ENCODE measurements at places on chromosomes 2 and 18.

- DNase-seq: no peak
Measured at GRCh38 chr2:109160714-109161440, 31.9 kb downstream of the SH3RF3 start.

- no peak for DNase-seq
Measured at GRCh38 chr2:192228685-192229084, 34.0 kb upstream of the TMEFF2 start.

GRCh38 chr2:232581725-232582124 lies 31.2 kb downstream of the EIF4E2 start:
- DNase-seq: no peak

GRCh38 chr2:8582191-8582590 lies 99.7 kb upstream of the ID2 start:
- DNase-seq: no peak

- DNase-seq: no peak
Measured at GRCh38 chr18:59246796-59247195, 26.5 kb downstream of the RAX start.

- no peak for DNase-seq
Measured at GRCh38 chr2:40824278-40824677, 372.4 kb upstream of the SLC8A1 start.

- no peak for DNase-seq
Measured at GRCh38 chr2:120992791-120993555, 257.3 kb downstream of the GLI2 start.

DNA sequence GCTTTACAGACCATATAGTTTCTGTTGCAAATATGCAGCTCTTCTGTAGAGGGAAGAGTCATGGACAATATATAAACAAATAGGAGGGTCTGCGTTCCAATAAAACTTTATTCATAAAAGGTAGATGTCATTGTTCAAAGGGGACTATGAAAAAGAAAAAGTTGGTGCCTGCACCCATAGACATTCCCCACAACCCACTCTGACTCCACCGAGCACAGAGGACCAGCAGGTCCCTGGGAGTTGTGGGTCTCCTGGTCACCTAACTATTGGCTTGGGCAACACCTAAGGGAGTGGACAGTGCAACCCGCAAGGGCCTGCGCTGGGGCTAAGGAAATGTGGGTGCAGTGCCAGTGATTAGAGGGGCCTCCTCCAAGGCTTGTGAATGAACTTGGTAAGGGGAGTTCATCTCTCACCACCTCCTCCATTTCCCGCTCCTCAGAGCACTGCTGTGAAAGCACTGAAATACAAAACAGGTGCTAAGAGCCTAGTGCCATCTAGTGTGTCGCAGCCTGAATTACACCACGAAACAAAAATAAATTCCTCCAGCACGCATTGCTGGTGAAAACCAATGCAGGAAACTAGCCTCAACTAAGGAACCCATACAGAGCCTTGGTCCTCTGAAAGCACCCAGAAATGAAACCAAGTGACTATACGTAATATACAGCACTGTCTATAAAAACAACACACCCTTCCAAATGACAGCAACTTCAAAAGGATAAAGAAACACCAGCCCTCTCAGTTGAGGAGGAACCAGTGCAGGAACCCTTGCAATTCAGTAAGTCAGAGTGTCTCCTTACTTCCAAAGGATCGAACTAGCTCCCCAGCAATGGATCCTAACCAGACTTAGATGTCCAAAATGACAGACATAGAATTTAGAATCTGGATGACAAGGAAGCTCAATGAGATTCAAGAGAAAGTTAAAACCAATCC lies 166.6 kb downstream of the RNF144A start:
- DNase-seq: peak; percentile 41

DNA sequence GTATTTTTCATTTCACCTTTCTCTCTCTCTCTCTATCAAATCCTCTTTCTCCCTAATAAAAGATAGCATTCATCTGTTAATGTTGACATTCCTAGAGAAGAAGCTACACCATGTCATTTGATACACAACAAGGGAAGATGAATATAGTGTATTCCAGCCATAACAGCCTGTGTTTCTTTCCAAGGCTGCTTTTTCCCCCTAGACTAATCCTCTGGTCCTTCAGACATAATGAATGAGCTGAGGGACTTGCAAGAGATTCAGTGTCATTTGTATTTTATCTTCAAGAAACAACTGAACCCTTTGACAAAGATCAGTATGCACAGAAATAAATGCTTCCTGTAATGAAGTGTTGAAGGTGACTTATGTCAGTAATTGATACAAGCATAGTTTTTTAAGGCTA lies 284.0 kb upstream of the NXPH2 start:
- DNase-seq: no peak

GRCh38 chr2:181589779-181590178 lies 67.1 kb downstream of the CERKL start:
- no peak for DNase-seq

DNA sequence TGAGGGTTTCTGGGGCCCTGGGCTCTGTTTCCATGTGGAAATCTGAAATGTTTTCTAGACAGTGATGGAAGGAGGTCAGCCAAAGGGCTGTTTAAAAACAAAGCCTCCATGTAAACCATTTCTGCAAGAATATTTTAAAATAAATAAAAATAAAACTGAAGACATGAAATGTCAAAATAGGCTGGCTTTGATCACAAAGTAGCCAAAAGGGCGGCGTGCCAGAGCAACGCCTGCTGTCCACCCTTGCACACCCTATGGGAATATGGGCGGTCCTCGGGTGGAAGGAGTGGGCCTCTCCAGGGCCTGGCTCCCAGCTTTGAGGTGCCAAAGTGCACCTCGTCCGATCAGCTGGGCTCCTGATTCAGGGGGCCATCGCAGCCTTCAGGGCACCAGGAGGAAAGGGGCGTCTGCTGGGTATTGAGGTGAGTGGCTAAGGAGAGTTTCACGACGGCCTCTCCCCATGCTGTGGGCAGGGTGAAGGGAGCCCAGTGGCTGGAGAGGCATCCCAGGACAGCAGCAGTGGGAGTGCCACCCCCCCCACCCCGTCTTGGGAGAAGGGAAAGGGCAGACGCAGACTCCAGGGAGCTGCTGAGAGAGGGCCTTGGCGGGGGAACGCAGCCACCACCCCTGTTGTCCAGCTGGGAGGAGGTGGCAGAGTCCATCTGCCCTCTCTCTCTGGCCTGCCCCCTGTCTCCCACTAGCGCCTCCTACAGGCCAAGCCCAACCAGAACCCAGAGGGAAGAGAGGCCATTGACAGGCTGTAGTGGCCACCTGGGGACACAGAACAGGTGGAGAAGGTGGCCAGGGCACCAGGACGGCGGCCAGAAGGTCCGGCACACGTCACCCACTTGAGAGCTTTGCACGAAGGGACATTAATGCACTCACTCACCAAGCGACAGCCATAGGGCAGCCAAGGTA lies 5.7 kb upstream of the ERFE start:
- DNase-seq: no peak

GRCh38 chr2:114405247-114406116 lies 37.0 kb upstream of the DPP10 start:
- no peak for DNase-seq

DNA sequence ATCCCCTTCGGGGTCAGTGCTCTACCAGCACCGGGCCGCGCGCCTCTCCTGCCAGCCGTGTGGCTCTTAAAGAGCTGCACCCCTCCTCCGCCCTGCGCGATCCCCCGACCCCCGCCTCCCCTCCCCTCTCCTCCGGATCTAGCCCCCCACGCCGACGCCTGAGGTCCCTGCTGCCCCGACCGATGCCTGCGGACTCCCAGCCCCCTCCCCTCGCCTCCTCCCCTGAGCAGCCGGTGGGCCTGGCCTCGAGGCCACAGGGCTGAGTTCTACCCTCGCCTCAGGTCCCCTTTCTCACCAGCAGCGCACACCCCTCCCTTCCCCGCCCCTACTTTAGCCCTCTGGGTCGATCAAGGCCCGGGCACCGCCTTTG lies 5.8 kb upstream of the SIX3 start:
- DNase-seq: no peak

DNA sequence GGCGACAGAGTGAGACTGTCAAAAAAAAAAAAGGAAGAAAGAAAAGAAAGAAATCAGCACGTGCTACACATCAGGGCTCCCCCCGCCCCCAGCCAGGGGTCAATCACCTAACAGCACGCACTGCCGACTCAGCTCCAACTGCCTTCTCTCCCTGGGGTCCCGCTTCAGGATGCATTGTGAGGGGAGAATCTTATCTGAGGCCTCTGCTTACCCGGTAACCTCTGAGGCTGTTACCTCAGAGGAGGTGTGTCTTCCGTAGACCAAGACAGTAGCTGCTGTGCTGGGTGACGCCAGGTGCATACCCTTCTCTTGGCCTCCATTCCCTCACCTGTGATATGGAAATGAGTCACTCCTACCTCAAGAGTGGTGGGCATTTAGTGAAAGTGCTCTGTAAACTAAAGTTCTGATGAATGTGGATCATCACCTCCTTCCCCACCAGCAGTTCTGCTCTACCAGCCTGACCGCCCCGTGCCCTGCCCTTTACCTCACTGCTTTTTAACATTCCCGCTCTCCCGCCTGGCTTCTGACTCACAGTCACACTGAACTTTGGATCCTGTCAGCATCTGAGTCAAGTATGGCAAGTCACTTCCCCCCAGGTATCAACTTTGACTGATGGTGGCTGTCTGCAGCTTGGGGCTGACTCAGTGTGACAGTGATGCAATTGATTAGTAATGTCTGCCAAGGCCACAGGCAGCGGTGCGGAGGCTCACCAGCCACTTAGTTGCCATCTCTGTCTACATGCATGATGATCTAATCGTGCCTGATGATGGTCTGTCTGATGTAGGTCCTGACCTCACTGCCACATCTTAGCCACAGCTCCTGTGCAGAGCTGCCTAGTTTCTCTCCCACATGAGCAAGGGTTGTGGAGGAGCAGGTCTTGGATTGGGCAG lies 20.1 kb downstream of the ARID5A start:
- DNase-seq: no peak

DNA sequence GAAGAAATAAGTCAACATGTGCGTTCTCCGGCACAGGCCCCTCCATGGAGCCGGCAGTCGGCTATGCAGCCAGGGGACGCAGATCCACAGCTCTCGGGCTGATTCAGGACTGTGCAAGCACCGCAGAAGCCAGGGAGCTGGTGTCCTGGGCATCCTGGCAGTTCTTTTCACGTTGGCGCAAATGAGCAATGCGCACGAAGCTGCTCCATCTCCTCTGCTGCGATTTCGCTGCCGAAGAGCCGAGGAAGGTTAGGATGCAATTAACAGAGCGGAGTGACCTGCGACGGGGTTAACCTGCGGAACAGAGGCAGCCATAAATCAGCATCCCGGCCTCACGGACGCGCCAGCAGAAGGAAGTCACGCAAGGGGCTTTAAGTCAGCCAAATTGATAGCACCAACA lies 107.1 kb upstream of the POU3F3 start:
- no peak for DNase-seq

DNA sequence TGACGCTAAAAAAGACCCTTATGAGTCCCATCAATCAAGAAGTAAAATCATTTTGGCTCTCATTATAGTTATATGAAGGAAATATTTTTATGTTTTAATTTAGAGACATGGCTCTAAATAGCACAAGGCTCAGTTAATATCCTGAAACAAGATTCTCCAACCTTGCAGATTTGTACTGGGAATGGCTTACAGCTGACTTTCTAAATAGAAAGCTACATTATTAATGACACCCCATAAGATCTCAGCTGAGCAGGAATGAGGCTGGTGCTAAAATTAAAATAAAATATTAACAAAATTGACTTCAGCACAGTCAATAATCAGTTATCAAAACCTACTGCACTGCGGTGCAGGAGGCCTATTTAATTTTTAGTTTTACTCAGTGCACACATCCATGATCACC lies 136.9 kb downstream of the SLC39A10 start:
- DNase-seq: no peak

GRCh38 chr2:190811811-190812210 lies 68.8 kb upstream of the GLS start:
- DNase-seq: no peak

GRCh38 chr18:49529596-49529995 lies 32.3 kb upstream of the LIPG start:
- no peak for DNase-seq

- DNase-seq: no peak
Measured at GRCh38 chr2:170824526-170825015, 7.9 kb downstream of the GAD1 start.

DNA sequence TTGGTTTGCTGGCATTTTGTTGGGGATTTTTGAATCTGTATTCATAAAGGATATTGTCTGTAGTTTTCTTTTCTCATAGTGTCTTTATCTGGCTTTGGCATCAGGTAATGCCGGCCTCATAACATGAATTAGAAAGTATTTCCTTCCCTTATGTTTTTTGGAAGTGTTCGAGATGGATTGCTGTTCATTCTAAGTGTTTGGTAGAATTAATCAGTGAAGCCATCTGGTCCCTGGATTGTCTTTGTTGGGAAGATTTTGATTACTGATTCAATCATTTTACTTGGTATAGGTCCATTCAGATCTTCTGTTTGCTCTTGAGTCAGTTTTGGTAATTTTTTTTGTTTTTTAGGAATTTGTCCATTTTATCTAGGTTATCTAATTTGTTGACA lies 22.3 kb downstream of the KIAA1328 start:
- DNase-seq: no peak

- no peak for DNase-seq
Measured at GRCh38 chr2:26299471-26300101, 46.4 kb upstream of the SELENOI start.

GRCh38 chr2:46549166-46549844 lies 69.9 kb downstream of the TMEM247 start:
- DNase-seq: no peak

DNA sequence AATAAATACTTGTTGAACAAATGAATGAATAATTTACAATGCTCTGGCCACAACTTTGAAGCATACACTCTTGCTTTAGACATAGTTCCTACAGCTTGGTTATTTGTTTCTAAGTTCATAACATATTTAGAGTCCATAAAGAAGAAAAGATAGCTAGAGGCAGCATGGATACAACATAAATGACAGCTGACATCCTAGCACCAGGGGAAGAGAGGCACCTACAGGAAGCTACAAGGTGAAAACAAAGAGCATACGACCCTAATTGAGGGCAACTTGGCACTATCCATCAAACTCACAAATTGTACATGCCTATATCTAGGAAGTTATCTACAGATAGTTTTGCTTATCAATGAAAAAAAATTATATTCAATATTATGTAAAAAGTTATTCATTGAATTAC lies 88.9 kb downstream of the PLEKHM3 start:
- no peak for DNase-seq

DNA sequence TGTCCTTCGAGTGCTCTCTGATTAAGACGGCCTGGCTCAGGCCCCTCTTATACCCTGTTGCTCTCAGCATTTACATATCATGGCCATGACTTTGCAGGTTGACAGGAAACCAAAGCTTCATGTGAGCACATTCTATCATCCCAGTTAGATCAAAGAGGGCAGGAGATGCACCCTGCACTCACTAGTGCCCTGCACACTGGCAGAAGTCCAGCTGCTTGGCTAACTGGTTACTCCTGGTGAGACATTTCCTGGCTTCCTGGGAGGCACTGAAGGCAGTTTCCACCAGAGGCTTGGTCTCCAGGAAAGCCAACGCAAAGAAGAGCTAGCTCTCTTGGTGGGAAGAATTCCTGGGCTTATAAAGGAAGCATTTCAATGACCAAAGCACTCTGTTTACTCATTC lies 66.3 kb downstream of the LIPG start:
- DNase-seq: no peak

Data from amniotic stem cell (primary cell).